NCI-H524 (cell line): ENCODE measurements at places on chromosomes 2 and 18.

GRCh38 chr2:6793371-6793770, 72.3 kb downstream of the CMPK2 start:
- DNase-seq: no peak

GRCh38 chr18:74996055-74996454, 212.9 kb downstream of the PTGR3 start:
- DNase-seq: no peak

DNA sequence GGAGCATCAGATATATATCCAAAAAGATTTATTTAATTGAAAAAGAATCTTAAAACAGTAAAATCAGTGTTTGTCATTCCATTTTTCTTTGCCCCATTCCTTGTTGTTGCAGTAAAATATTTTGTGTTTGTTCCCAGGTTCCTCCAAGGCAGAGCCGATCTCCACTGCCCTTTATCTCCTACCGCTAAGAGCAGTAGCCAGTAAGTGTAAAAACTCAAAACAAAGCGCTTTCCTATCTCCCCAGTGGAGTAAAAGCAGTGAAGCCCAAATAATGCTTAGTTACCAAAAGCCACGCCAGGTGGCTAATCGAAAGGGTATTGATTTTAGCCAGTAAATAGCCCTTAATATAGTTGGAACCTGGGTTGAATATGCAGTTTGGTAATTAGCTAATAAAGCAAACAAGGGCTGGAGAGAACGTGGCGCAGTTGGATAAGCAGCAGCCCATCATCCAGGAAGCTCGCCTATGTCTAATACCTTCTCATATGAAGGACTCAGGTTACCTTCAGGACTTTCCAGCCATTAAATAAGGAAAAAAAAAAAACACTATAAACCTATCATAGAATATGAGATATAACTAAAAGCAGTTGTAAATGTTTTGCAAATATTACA, 12.4 kb upstream of the GPD2 start:
- no peak for DNase-seq

GRCh38 chr18:63775166-63775730, at the start of gene SERPINB7:
SERPINB7 (plus strand) TSS chr18:63775418; CDS start chr18:63782373, 6,955 bp downstream.
- DNase-seq: no peak

- no peak for DNase-seq
Measured at GRCh38 chr2:120990451-120990871, 254.8 kb downstream of the GLI2 start.

DNA sequence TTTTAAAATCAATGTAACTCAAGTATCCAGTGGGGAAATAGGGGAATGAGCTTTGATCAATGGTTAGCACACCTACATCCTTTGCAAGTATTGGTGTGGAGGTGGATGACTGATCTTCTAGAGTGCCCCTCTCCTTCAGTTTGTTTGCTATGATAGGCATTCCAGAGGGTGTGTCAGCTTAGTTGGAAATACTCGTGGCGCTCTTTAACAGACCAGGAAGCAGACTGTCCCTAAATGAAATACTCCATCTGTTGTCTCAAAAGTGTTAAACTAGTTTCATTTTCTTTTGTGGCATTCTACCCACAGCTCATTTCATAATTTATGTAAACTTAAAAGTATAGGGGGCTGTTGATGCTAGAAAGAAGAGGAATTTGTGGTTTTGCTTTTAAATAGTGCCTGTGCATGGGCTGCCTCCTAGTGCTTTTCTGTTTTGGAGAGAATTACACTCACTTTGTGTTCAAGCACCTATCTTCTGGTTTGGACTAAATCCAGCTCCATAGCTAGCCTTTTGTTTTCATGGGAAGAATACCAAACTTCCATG, 66.2 kb downstream of the STAT1 start:
- DNase-seq: peak; percentile 9

- DNase-seq: no peak
Measured at GRCh38 chr2:130795431-130795830, 40.1 kb downstream of the AMER3 start.

DNA sequence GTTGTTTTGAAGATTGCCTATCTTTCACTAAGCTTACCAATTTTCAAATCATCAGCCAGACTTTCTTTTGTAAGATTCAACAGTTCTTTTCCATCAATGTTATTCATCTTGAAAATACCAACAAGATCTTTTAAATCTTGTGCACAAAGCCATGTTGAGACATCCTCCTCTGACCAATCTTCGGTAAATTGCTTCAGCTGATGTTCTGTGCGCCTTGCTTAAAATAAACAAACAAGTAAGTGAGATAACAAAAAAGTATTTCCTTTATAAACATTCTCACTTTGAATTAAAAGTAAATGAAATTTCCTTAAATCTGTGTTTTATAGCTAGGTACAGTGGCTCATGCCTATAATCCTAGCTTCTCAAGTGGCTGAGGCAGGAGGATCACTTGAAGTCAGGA, 30.3 kb downstream of the WDSUB1 start:
- DNase-seq: no peak

DNA sequence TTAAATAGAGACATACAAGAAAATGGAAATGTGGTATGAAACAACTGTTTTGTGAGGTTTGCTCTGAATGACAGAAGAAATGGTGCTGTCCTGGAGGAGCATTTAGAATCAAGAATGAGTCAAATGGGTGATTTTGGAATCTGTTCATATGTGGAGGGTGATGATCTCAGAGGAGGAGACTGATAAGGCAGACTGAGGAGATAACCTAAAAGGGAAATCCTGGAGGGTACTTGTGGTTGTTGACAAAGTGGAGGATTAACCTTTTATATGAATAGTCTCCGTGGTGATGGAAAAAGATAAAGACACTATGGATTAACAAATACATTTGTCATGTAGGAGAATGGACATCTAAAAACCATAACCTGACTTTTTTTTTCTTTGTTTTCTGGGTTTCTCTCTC, 74.1 kb downstream of the MMADHC start:
- no peak for DNase-seq

- no peak for DNase-seq
Measured at GRCh38 chr2:3284657-3285630, 92.7 kb downstream of the EIPR1 start.

GRCh38 chr18:22073411-22073810, 96.0 kb upstream of the GATA6 start:
- no peak for DNase-seq

- DNase-seq: peak; percentile 39
Measured at GRCh38 chr2:191676790-191677645, 918 bp upstream of the NABP1 start.

GRCh38 chr2:44010266-44010665, 14.5 kb upstream of the LRPPRC start:
- DNase-seq: no peak

DNA sequence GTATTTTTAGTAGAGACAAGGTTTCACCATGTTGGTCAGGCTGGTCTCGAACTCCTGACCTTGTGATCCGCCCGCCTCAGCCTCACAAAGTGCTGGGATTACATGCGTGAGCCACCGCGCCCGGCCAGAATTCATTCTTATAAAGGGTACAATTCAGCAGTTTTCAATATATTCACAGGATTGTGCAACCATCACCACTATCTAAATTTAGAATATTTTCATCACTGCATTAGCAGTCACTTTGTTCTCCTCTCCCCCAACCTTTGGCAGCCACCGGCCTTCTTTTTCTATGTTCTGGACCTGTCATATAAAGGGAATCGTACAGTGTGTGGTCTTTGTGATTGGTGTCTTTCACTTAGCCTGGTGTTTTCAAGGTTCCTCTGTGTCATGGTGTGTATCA, 40.7 kb downstream of the TCF7L1 start:
- no peak for DNase-seq

GRCh38 chr2:217886720-217887309, 116.0 kb downstream of the TNS1 start:
- DNase-seq: peak; percentile 58

DNA sequence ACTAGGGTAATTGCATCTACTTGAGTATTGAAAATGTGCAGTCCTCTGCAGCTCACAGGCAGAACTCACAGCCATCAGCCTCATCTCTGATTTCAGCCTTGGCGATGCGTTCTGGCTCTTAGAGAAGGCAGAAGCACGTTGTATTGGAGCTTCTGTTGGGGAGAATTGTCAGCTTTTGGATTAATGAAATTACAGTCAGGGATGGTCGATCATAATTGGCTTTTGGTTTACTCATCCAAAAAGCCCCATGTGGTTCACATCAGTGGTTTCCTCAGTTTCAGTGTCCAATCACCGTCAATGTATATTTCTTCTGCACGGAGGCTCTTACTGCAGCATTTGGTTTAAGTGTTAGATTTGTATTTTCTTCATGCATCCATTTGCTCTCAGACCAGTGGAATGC, 218.5 kb upstream of the SOX11 start:
- DNase-seq: no peak

GRCh38 chr2:158998551-158999248, 30.3 kb downstream of the TANC1 start:
- peak; percentile 51 for DNase-seq

DNA sequence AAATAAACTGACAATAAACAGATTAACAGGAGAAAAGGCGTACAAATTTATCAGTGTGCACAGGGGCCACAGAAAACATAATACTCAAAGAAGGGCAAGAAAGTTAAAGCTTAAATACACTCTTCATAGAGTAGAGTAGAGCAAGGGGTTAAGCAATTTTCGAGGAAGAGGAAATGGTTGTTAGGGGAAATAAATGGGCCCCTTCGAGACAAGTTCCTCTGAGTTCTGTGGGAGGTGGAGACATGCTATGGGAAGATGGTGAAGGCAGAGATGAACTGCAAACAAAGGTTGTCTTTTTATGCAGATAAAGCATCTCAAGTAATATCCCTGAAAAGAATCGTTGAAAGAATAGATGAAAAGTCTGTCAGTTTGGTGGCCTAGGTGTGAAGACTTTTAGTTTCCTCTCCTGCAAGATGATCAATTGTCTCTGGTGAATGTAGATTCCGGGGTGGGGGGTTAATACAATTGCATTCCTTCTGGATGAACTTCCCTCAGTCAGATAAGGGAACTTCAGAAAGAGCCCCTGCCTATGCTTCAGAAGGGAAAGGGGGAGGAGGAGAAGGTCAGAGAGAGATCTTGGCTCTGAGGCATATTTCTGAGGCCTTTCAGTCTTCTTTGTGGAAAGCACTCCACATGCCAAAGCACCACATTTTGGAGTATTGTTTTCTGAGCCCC, 127.0 kb downstream of the METTL4 start:
- no peak for DNase-seq

DNA sequence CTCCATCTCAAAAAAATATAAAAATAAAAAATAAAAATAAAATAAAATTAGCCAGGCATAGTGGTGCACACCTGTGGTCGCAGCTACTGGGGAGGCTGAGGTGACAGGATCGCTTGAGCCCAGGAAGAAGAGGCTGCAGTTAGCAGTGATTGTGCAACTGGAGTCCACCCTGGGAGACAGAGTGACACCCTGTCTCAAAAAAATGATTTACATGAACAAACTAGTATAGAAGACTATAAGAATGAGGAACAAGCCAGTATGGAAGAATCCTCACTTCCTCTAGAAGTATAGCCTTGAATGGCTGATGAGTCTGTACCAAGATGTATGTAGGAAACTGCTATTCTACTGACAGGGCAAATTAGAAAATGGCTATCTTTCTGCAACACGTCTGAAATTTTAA, 10.9 kb downstream of the YES1 start:
- DNase-seq: no peak

- DNase-seq: no peak
Measured at GRCh38 chr18:24500217-24500616, 39.8 kb downstream of the HRH4 start.

DNA sequence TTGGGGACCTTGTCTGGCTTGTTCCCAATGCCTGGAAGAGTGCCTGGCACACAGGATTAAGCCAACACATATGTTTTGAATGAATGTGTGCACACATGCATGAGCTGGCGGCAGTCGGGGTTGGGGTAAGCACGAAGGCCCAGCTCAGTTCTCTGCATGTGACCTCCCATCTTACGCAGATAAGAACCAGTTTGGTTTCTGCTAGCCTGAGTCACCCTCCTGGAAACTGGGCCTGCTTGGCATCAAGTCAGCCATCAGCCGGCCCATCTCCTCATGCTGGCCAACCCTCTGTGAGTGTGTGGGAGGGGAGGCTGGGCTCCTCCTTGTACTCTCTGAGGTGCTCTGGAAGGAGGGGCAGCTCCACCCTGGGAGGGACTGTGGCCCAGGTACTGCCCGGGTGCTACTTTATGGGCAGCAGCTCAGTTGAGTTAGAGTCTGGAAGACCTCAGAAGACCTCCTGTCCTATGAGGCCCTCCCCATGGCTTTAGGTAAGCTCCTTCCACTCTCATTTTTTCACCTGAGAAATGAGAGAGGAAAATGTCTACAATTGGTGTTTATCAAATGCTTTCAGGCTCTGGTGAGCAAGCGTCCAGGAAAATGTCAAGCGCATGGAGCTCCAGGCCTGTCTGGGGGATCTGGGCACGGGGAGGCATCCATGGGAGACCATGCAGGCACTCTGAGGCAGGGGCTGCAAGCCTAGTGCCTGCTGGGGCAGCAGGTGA, 9.7 kb upstream of the IL1RN start:
- DNase-seq: no peak

DNA sequence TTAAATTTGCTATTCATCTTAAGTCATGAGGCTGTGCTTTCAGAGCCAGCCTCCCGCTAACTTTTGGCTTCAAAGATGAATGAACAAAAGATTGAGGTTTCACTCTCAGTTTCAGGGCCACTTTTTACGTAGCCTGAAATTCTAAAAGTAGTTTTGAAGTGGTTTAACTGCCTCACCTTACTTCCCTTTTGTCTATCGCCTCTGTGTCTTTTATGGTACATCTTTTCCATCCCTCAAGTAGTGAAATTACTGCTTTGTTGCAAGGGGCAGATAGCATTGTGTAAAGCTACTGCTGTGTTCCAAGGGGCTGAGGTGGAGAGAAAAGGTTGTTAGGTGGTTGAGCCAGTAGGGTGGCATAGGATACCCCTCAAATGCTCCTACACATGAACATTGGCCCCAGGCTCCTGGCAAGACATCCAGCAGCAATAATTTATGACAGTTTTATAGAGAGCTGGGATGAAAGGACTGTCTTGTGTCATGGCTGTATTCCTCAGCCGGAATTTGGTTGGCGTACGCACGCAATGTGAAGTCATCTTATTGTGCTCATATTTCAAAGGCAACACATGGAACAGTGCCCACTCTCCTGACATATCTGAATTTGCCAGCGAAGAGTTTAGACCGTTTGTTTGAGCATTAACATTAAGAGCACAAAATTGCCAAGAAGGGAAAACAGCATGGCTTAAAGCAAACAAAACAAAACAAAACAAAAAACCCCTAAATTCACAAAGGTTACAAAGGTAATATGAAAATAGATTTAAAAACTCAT, 32.2 kb downstream of the QPCT start:
- DNase-seq: no peak

GRCh38 chr2:117879003-117879402, 64.5 kb downstream of the DDX18 start:
- no peak for DNase-seq

GRCh38 chr2:10752236-10752635, 30.8 kb downstream of the ATP6V1C2 start:
- DNase-seq: no peak

GRCh38 chr18:58887613-58887963, 22.9 kb downstream of the ZNF532 start:
- DNase-seq: no peak
